ENCODE measurements at places on chromosomes 1 and 21.

DNA sequence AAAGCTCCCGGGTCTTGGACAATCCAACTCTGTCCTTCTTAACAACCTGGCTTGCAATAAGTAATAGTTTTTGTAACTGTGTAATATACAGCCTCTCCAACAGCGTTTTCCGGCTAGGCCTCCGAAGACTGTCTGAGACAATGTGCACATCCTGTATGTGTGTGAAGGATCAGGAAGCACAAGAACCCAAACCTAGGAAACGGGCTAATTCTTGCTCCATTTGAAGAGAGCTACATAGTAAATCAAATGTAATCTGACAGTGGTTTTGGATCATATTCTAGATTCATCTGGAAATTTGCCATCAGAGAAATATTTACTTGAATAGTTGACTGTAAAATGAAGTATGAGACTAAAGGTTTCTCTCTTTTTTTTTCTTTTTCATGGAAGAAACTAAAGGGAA lies 1.2 kb downstream of the GPR52 start:
- DNase-seq: no peak

DNA sequence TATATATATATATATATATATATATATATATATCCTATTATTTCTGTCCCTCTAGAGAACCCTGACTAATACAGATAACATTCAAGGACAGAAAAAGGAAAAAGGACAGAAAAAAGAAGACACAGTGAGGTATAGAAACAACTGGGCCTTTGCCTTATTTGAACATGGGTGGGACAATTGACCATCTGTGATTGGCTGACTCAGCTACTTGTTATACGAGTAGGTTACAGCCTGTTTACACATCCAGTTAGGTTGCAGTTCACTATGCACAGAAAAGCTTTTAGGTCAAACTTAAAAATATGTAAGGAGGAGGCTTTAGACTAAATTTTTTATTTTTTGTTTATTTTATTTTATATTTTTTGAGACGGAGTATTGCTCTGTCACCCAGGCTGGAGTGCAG lies 39.8 kb upstream of the RGS8 start:
- no peak for DNase-seq

- no peak for DNase-seq
Measured at GRCh38 chr21:35346697-35347096, 297.6 kb upstream of the RUNX1 start.

GRCh38 chr1:156118177-156118868 lies 3.8 kb downstream of the LMNA start:
- peak; percentile 26 for DNase-seq

All from CD4-positive, alpha-beta T cell treated with Interleukin-12 subunit alpha and Interleukin-12 subunit beta, for 1 hour (primary cell).